ENCODE measurements at places on chromosomes 4 and X.

- DNase-seq = no peak
These were observed 84.8 kb downstream of the AKAP4 start for GRCh38 chrX:50115973-50116372.

DNA sequence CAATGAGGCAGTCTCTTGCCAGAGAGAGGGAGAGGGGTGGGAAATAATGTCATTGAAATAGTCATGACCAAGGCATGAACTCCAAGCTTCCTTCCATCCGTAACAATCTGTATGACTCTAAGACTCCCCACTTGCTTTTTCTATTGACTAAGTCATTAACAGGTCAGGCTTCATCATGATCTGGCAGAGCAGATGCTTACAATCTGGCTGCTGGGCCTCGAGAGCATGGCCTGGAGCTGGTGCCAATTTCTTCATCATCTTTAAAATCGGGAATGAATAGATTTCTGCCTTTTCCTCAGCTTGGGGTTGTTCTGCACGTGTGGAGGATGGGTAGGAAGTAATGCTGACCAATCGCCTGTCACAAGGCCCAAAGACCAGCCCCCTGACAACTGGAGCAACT, 280.6 kb upstream of the CLNK start:
- no peak for DNase-seq

- DNase-seq = no peak
These were observed 41.3 kb downstream of the KLHL5 start for GRCh38 chr4:39103291-39103690.

DNA sequence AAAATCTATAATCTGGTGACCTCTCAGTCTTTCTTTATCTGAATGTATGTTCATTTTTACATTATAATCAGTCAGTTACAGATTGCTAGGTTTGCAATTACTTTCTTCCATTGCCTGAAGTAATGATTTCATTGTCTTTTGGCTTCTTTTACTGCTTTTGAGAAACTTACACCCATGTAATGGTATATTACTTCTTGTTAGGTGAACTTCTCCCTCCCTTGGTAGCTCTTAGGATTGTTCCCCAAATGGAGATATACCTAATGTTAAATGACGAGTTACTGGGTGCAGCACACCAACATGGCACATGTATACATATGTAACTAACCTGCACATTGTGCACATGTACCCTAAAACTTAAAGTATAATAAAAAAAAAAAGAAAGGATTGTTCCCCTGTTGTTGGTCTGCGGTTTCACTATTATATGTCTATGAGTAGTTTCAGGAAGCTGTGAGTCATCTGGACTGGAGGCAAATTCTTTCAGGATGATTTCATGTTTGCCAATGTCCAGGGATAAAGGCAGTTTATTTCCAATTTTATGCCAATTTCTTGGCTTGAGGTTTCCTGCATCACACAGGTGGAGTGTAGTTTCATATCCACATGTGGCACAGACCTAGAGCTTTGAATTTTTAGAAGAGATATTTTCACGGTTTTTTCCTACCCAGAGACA, 21.8 kb downstream of the SPANXC start:
- no peak for DNase-seq

GRCh38 chr4:53365486-53366300, at the start of gene SCFD2:
Gene SCFD2, minus strand, starts transcription at chr4:53366061.
- peak; percentile 93 for DNase-seq

DNA sequence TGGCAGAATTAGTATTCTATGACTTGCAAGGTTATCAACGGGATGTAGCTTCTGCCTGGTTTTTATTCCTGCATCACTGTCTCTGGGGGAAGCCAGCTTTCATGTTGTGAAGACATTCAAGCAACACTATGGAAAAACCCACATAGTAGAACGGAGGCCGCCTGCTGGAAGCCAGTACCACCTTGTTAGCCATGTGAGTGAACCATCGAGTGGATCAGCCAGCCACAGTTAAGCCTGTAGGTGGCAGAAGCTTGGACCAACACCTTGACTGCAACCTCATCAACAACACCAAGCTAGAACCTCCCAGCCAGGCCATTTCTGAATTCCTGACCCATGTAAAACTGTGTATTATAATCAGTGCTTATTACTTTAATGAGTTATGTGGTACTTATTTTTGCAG, 538.2 kb downstream of the KCNIP4 start:
- DNase-seq = no peak

- no peak for DNase-seq
These were observed 56.9 kb upstream of the TLR3 start for GRCh38 chr4:186012071-186012470.

GRCh38 chr4:138897811-138898226, 117.8 kb upstream of the NOCT start:
- DNase-seq = no peak

GRCh38 chr4:174873931-174874330, 44.2 kb upstream of the ADAM29 start:
- DNase-seq = peak; percentile 48

GRCh38 chrX:147550217-147550616, 361.5 kb upstream of the FMR1 start:
- peak; percentile 5 for DNase-seq

- DNase-seq = no peak
These were observed 131.9 kb downstream of the ATOH1 start for GRCh38 chr4:93960450-93960849.

DNA sequence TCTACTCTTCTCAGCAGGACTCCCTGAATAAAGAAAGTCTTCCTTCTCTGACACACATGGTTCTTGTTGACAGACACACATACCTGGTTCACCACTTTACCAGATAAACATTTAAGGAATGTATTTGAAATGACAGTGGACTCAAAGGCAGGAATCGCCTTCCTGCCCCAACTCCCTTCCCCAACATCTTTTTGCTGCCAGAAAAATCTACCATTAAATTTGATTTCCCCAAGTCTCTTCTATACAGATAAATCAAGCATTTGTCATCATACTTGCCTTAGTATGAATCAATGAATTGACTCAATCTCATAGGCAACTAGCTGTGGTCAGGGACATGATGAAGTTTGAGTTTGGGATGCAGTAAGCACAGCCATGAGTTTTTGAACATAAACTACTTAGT, 23.3 kb upstream of the ANXA5 start:
- DNase-seq = no peak

DNA sequence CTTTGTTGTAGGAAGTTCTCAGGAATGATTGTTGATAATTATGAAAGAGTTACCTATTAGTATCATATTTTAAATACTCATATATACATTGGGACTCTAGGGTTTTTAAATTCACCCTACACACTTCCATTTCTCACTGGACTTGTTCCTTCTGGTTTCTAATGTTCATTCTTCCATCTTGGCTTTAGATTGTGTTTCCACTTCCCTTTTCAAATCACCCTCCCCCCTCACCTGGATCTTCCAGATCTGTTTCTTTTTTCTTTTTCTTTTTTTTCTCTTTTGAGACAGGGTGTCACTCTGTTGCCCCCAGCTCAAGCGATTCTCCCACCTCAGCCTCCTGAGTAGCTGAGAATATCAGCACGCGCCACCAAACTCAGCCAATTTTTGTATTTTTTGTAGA, 6.7 kb upstream of the KIT start:
- DNase-seq = no peak

GRCh38 chrX:138745196-138745595, 33.7 kb upstream of the FGF13 start:
- DNase-seq = no peak

DNA sequence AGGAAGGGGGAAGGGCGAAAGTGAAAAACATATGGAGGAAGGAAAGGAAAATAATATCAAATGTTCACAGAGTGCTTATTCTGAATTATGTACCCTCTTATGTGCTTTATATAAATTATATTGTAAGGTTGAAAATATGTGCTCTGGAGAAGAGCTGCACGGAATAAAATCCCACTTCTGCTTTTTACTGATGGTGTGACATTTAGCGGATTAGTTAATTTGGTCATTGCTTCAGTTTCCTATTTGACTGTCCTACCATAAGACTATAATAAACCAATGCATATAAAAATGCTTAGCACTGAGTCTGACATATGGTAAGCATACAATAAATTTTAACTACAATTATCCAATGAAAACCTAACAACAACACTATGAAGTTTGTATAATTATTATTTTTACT, 86.2 kb downstream of the NPFFR2 start:
- DNase-seq = no peak

DNA sequence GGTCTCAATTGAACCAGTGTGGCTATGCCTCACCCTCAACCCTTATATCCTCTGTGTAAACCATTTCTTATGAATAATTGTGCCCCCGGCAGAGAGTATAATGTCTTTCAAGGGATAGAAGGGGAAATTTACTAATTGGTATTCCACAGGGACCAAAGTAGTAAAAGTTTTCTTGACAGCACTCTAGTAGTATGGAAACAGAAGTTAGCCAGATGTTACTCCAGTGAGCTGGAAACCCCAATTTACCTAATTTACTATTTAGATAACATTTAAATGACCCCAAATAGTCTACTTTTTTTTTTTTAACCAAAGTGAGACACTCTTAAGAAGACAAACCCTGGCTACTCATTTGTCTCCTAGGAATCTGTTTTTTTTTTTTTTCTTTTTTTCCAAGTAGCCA, 32.3 kb downstream of the DTHD1 start:
- DNase-seq = no peak

GRCh38 chr4:182745237-182745636, 171.9 kb downstream of the DCTD start:
- no peak for DNase-seq

DNA sequence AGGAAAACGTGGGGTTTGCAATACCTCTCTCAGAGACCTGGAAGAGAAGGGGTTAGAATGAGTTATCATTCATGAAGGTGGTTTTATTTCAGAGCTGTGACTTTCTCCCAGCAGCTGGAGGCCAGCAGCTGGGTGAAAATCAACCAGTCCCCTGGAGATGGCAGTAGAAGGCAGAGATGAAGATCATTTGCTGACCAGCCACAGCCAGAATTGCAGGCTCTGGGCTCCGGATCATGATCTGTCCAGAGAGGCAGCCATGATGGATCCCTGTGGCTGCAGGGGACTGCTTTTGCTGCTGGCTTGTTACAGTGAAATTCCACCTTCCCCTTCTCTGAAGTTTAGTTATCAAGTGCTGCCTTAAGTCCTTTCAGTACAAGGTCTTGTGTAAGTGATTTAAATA, 46.9 kb upstream of the TAB3 start:
- DNase-seq = no peak

DNA sequence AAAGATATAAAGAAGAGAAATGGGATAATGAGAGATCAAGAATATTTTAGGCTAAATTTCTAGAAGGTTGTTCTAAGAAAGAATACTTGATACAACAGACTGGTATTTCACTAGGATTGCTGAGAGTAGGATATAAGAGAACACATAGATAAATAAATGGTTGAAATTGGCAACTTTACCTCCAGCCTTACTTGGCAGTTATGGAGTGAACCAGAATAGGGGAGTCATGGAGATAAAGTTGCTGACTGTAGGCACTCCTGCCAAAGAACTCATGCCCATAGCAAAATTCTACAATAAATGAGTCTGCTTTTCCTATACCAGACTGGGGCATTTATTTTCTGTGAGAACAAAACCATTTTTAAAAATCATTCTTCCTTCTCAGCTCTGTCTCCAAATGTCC, 26.4 kb upstream of the MMRN1 start:
- DNase-seq = no peak

DNA sequence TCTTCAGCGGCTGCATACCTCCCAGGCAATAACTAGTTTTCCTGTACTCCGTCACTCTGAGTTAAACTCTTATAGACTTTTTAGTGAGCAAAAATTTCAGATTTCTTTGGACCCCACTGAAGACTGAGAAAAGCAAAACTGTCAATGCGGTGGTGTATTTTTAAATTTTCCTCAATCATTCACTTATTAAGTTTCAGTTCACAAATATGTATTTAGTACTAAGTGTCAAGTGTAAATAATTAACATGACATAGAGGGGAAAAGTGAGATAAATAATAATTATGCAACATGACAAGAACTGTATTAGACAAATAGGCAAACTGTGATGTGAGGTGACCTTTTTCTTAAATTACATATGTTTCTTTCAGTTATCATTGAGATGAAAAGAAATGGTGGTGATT, 124.4 kb downstream of the NAF1 start:
- DNase-seq = no peak

- DNase-seq = no peak
These were observed 72.2 kb upstream of the ATP6AP2 start for GRCh38 chrX:40508560-40508959.

DNA sequence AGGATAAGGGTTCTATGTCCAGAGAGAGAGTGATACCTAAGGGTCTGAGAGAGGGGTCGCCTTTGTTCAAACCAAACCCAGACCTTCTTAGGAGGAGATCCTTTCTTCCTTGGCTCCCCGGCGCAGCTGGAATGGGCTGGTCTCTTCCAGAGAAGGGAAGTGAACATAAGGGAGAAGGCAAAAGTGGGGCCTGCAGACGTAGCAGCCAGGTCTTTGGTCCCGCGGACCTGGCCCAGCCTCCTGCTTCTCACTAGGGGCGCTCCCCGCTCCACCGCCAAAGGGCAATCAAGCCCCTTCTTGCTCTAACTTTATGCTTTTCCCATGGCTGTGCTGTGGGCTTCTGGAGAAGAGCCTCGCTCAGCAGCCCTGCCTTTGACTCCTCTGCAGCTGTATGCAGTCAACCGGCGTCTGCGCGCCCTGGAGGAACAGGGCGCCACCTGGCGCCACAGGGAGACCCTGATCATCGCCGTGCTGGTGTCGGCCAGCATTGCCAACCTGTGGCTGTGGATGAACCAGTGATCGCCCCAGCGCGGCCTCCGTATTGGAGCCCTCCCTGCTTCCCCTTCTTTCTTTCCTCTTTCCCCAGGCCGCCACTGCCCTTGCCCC, 6.5 kb downstream of the FATE1 start:
- DNase-seq = no peak

DNA sequence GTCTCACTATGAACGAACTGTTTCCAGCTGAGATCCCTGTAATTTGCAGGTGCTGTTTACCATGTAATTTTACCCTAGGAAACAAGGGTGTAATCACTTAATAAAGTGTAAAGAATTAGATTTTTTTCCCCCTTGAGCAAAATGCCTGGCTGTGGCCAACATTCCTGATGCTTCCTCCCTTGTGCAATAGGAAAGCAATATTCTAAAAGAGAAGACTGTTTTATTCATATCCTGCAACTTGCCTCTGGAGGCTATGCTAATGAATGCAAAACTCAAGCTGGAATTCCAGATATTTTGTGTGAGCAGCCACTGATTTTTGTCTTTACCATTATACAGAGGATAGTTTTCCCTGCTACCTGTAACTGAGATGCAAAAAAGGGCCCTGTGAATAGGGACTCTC, 98.0 kb downstream of the AWAT2 start:
- DNase-seq = no peak

GRCh38 chrX:37349221-37350033, at the start of gene PRRG1:
Gene PRRG1, plus strand, starts transcription at chrX:37349364. Its CDS starts 56,886 bp downstream, at chrX:37406250.
- DNase-seq = peak; percentile 83

GRCh38 chrX:95065151-95065550, 1391.1 kb downstream of the FAM133A start:
- no peak for DNase-seq

- no peak for DNase-seq
These were observed 227.4 kb downstream of the MAPK10 start for GRCh38 chr4:86132468-86132867.

- peak; percentile 35 for DNase-seq
These were observed 73.3 kb downstream of the MTMR1 start for GRCh38 chrX:150766351-150767044.

DNA sequence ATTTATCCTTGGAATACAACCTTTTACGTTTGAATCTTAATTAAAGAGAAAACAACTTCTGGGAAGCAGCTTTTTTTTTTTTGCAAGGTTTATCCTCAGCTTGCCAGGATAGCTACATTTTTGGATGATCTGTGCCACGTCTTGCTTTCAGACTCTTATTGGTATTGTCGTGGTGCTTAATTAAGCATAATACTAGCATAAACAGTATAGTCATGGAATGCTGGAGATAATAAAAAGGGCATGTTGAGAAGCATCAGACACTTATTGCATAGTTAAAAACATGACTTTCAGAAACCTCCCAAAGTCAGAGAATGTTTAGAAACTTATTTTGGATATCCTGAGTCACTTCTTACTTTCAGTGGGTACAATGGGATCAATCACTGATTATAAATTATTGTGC, 77.0 kb downstream of the PALLD start:
- no peak for DNase-seq
